ENCODE measurements at places on chromosomes 7 and 10. TPM values are rescaled to one million over a fixed set of nuclear protein-coding genes. Genes with fewer than 3 reads are reported as not detected.

The HERC4 gene
- total RNA-seq, result 70.6 TPM

The OR6V1 gene
- total RNA-seq, result not detected

The ITIH5 gene
- not detected for total RNA-seq

The SPAM1 gene
- not detected for total RNA-seq

The ASB15 gene
- not detected for total RNA-seq

The HIBADH gene
- total RNA-seq, result 33.4 TPM

The PILRA gene
- 0.85 TPM for total RNA-seq

The HECW1 gene
- total RNA-seq, result not detected

The ZNF25 gene
- 5.7 TPM for total RNA-seq
